ENCODE measurements at places on chromosomes 6 and 20.

- no peak for DNase-seq
Observed at GRCh38 chr6:49713346-49713745, at the start of gene CRISP2. Gene CRISP2 (minus strand): TSS chr6:49713543. CDS start chr6:49709196, 4,347 bp downstream.

DNA sequence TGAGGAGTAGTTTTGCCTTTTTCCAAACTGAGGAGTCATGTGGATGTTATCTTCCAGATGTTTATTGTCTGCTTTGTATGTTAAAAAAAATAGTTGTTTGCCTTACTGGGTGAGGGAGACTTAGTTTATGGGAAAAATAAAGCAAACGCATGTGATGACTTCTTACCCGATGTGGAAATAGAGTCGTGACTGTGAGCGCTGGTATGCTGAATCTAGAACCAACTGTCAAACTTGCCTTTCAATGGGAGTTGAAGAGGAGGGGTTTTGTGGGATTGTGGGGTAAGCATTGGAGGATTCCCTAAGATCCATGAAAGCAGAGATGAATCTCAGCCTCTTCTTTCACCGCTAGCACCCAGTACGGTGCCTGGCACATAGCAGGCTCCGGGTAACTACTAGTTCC lies 5.3 kb downstream of the DCBLD1 start:
- no peak for DNase-seq

DNA sequence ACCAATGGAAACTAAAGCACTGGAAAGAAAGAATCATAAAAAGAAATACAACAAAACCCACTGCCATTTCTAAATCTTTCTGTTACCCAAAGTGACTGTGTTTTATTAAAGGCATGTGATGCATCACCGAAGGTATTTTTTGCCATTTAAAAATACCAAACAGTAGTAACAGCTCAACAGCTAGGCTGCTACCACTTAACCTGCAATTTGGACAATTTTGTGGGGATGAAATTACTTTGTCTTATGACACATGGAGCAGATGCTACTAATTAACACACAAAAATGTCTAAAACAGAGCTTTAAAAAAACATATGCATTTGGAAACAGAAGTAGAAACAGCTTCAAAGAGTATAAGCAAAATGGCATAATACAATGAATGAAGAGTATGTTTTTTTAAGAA lies 97.4 kb downstream of the ATXN1 start:
- no peak for DNase-seq

- DNase-seq, result no peak
Observed at GRCh38 chr6:70257768-70258273, 45.1 kb downstream of the COL9A1 start.

GRCh38 chr20:23132293-23132929 lies 46.3 kb upstream of the CD93 start:
- no peak for DNase-seq

GRCh38 chr6:162688751-162689345 lies 38.7 kb downstream of the PRKN start:
- DNase-seq, result no peak

DNA sequence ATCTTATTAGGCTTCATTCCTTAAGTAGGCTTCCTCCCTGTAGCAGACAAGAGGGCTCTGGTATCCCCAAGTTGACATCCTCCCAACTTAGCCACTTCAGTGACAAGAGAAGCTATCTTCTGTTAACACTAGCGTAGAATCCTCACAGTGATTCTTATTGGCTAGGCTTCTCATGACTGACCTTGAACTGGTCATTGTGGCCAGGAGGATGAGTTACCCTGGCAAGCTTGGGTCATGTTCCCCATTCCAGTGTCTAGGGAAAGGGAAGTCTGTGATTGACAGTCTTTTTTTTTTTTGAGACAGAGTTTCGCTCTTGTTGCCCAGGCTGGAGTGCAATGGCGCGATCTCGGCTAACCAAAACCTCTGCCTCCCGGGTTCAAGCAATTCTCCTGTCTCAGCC lies 7.1 kb downstream of the CDKAL1 start:
- DNase-seq, result no peak

DNA sequence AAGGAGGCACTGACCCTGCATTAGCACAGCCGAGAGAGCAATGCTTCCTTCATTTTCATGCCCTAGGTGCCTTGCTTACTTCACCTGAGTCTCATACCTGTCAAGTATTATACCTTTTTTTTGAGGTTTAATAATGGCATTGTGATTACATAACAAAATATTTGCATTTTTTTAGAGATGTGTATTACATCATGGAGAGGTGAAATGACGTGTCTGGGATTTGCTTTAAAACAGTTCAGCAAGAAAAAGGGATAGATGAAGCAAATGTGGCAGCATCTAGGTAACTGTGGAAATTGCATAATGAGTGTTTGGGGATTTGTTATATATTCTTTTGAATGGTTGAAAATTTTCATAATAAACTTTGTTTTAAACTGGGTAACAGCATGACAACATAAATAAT lies 48.9 kb downstream of the NKX2-2 start:
- DNase-seq, result no peak

Measured in left forelimb (tissue), 1 donor.